ENCODE measurements at places on chromosomes 16 and 17. TPM values are rescaled to one million over a fixed set of nuclear protein-coding genes. Genes with fewer than 3 reads are reported as not detected.

Gene APOBR
- total RNA-seq = 0.08 TPM

Gene TUBB3
- total RNA-seq = 250 TPM

Gene CORO1A
- 2.0 TPM for total RNA-seq

Gene CXCL16
- 21.2 TPM for total RNA-seq

Gene SLC7A6OS
- total RNA-seq = 12.0 TPM

Gene ENPP7
- not detected for total RNA-seq

Gene CA4
- total RNA-seq = not detected

Gene KRT16
- total RNA-seq = 1.5 TPM

Gene GP1BA
- total RNA-seq = not detected

Gene KRTAP9-8
- not detected for total RNA-seq

Gene CLEC10A
- total RNA-seq = not detected

Gene ITGA3
- 406 TPM for total RNA-seq

Gene MT1H
- not detected for total RNA-seq

Data from A549 treated with dexamethasone at 1 μM for 4 hours (cell line).